Kasumi-1 (cell line): ENCODE measurements at places on chromosomes 2 and 18.

GRCh38 chr2:162090109-162090508, 16.1 kb upstream of the DPP4 start:
- no peak for DNase-seq

GRCh38 chr2:172079838-172080640, 5.3 kb upstream of the DLX1 start:
- DNase-seq, result no peak

DNA sequence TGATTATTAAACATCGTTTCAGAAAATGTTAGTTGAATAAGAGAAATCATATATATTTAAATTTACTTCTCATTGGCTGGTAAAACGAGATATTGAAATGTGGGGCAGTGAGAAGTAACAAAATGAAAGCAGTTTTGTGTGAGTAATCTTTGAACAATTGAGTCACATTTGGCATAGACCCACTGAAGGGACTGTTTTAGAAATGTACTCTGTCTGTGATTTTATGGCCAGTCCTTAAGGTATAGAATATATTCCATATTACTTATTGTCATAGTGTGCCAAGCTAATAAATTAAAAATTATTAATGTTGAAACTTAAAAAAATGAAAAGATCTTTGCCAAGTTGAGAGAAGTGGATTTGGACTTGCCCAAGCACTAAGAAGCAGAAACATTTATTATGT, 222.4 kb upstream of the COL3A1 start:
- no peak for DNase-seq

- DNase-seq, result no peak
Observed at GRCh38 chr2:17869128-17869527, 9.3 kb upstream of the KCNS3 start.

DNA sequence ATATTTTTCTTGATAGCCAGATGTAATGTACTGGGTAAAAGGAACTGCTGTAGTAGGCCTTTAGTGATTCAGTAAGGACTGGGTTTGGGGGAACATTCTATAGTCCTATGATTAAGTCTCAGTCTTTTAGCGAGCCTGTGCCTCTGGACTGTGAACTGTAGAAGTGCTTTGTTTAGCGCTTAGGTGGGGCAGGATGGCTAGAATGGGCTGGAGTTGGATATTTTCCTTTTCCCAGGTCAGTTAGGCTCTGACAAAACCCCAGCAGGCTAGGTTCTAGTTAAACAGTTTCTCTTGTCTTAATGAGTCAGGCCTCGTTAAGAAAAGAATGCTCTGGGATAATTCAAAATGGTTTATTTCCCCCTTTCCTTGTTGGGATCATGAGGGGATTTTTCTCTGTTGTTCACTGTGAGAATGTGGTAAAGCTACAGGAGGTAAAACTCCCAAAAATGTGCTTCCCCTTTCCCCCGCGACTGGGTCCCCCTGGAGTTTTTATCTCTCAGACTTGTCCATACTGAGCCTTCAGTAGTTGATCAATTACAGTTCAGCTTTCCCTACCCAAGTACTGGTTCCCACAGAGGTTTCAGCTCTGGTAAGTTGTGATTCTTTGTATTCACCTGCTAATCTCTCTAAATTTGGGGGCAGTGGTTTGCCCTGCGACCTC, 31.5 kb downstream of the EHBP1 start:
- DNase-seq, result no peak

DNA sequence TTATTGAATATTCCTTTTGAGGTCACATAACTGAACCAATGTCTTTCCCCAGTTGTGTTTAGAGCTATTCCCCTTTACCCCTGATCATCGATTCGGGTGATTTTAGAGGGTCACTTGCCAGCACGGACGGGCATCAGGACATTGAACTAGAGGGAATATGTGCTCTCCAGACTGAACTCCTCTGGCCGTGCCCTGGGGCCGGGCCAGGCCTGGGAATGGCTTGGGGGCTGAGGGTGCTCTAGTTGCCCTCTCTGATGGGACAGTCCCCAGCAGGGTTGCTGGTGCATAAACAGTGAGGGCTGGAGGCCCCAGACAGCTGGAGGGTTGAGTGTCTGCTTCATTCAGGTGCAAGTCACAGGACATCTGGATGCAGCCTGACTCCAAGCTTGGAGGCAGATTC, 90.7 kb downstream of the SMIM21 start:
- no peak for DNase-seq

GRCh38 chr2:197157879-197158537, 152.6 kb downstream of the ANKRD44 start:
- no peak for DNase-seq

GRCh38 chr18:23106575-23106974, 28.7 kb upstream of the CABLES1 start:
- DNase-seq, result no peak

- no peak for DNase-seq
Observed at GRCh38 chr2:200742426-200742825, 69.3 kb upstream of the BZW1 start.

DNA sequence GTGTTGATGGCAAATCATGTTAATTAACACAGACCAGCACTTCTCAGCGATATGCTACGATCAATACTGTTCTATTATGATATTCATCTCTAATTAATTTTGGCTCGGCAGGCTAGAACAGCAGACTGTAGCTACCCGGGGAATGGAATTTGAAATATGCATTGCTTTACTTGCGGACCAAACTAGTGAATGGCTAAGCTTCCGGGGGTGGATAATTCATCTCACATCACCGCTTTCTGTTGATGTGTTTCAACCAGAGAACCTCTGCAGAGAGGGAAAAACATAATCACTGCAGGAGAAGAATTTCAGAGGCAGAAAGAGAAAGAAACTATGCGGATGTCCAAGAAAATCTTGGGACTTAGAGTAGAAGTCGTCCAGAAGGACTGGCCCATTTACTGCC, 490.9 kb downstream of the STK39 start:
- no peak for DNase-seq

GRCh38 chr2:146807568-146808168, 1037.2 kb upstream of the ACVR2A start:
- DNase-seq, result no peak

DNA sequence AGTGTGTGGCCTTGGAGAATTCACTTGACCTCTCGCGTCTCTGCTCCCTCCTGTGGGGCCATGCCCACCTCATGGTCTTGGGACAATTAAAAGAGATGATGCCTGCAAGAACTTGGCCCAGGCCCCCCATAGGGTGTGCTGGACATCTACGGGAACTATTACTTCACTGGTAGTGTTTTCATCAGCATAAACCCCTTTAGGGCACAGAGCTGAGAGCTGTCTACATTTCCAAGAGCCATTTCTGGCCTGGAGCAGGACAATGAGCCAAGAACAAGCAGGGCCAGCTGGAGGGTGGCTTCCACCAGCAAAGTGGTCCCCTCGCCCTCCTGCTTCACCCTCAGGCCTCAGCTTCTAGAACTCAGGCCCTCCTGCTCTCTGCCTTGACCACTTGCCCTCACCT, 232.3 kb downstream of the ZBTB7C start:
- no peak for DNase-seq

DNA sequence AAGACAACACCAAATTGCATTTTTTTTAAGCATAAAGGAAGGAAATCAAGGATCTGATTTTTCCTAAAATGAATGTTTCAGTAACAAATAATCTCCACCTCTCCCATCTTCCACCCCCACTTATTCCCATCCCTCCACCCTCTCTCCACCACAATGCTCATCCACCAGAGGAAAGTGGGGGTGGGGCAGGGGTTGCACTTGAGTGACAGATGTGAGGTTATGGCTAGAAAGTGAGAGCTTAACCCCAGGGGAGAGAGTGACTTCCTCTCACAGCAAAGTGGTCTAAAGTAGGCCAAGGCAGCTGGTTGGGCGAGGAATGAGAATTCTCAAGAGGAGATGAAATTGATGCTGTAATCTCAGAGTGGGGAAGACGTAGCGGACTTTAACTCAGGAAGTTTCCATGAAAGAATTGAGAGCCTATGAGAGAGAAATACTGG, 104.7 kb downstream of the HNRNPLL start:
- no peak for DNase-seq

DNA sequence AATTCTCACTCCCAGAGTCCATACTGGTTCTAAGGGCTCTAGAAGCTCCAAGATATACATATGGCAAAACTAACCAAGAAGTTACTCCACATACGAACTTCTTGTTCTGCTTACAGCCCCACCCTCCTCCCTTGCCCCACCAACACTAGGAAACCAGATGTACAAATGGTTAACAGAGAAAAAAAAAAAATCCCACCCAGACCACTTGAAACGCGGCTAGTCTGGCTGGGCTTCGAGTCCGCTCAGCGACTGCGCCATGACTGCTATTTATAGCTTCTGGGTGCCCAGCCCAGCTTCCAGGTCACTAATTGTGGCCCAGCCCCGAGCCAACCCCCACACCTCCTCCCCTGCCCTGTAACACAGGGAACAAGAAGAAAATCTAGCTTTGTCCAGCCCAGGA, 47.0 kb upstream of the IHH start:
- DNase-seq, result no peak

DNA sequence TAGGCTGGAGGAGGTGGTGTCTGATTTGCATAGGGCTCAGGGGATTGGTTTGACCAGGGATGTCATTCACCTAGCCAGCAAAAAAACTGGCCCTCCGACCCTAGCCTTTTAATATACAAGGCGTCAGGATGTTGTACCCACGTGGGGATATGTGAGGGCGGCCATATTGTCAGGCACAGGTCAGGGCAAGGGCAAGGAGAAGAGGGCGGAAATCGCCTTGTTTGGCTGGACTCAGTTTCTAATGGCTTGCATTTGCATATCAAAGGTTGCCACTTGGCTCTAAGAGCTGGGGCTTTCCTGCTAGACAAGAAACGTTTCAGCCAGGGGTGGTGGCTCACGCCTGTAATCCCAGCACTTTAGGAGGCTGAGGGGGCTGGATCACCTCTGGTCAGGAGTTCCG, 24.9 kb upstream of the PDCL3 start:
- no peak for DNase-seq

- no peak for DNase-seq
Observed at GRCh38 chr2:47618272-47618552, 164.7 kb upstream of the MSH6 start.

- DNase-seq, result no peak
Observed at GRCh38 chr18:48194591-48195181, 214.5 kb downstream of the ZBTB7C start.

DNA sequence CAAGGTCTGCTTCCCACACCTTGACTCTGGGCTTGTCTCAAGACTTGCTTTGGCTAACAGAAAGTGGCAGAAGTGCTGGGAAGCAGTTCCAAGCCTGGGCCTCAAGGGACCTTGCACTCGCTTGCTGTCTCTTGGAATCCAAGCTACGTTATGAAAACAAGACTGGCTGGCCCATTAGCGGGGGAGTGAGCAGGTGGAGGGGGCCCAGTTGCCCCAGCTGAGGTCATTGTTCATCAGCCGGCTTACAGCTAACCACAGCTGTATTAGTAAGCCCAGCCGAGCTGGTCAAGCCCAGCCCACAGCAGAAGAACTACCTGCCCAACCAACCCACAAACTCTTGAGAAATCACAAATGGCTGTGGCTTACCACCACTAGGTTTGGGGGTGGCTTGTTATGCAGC, 63.1 kb downstream of the MARCO start:
- DNase-seq, result no peak

- DNase-seq, result no peak
Observed at GRCh38 chr2:218381916-218382366, at the start of gene SLC11A1. Gene SLC11A1, plus strand, starts transcription at chr2:218382273. Its CDS starts 96 bp downstream, at chr2:218382369.

GRCh38 chr2:69561101-69561500, 82.4 kb downstream of the AAK1 start:
- DNase-seq, result no peak

DNA sequence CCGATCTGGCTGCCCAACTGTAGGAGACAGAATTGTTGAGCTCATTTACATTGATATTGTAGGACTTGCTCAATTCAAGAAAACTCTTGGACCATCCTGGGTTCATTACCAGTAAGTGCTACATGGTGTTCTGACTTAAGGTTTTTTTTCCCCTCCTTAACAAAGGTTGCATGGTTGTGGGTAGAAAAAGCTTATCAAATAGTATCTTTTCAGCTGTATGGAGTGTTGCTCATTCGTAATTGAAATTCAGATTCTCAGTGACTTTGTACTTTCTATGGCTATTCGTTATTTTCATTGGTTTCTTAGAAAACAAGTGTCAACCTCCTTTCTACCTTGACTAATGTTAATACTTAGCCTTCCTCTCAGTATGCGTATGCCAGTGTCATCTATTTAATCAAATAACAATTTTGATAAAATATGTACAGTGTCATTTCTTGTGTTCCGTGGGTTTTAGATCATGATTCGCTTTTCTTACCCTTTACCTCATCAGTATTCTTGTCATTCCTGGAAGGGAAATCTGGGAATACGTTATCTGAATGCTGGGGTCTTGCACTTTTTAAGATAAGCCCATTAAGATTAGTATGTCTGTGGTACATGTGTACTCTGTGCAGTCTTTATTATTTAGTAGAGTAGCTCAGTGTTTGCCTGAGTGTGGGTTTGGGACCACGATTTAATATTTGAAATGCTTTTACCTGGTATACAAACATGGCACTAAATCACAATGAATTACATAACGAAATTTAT, 91.3 kb downstream of the MGAT5 start:
- no peak for DNase-seq

GRCh38 chr2:226665306-226665831, 134.3 kb downstream of the IRS1 start:
- DNase-seq, result no peak

- DNase-seq, result no peak
Observed at GRCh38 chr2:19363474-19363778, 5.0 kb upstream of the OSR1 start.

- DNase-seq, result no peak
Observed at GRCh38 chr2:14816069-14817060, 183.8 kb downstream of the LRATD1 start.

DNA sequence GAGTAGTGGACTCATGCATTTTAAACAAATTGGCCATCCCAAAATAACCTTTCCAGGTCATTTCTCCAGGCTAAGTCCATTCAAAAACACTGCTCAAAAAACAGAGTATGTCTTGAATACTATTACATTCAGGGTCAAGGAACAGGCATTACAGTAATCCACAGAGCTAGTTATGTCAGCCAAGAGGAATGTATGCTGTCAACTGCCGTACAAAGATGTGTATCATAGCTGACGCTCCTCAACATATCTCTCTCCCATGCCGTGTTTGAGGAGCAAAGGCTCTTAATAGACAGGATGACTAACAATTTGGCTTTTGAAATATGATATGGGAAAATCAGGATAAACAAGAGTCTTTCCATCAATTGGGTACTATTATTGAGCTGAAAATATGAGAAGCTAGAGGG, 68.8 kb upstream of the KCTD1 start:
- DNase-seq, result no peak

DNA sequence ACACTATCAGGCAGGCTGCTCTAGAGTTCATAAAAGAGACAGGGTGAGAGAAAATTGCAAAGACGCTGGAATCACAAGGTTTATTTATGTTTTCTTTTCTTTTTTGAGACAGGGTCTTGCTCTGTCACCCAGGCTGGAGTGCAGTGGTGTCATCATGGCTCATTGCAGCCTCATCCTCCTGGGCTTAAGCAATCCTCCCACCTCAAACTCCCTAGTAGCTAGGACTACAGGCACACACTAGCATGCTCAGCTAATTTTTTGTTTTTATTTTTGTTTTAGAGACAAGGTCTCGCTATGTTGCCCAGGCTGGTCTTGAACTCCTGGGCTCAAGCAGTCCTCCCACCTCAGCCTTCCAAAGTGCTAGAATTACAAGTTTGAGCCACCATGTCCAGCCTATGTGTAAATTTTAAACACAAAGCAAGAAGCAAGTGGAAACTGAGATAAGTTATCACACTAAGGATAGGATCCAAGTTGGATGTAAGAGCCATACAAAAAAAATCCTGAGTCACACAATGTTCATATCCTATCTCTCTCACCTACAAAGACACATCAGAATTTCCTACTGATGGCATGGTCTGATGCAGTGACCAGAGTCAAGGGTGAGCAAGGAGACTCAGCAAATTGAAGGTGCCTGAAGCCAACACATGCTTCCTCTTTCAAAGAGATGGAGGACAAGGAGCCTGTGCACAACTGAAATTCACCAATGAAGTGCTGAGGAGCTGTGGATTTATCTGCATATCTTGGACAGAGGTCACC, 31.4 kb downstream of the MYL12B start:
- no peak for DNase-seq
